DMS 273 treated with DMSO at 0.1 percent for 48 hours (cell line): ENCODE measurements at places on chromosomes 16 and 17.

DNA sequence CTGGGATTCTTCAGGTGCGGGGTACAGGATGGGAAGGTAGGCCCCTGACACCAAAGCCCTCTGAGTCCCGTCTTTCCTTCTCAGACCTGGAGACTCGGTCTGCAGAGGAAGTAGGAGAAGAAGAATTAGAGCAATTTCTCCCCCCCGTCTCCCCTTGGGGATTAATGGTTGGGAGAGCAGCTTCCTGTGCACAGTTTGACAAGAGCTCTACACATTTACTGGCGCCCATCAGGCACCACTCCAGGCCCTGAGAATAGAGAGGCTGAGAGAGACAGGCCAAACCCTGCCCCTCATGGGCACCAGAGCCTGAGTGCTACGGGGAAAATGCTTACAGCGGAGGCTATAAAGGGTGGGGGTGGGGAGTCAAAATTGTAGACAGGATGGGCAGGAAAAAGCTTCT, 3.5 kb upstream of the C16orf74 start:
- no peak for DNase-seq

DNA sequence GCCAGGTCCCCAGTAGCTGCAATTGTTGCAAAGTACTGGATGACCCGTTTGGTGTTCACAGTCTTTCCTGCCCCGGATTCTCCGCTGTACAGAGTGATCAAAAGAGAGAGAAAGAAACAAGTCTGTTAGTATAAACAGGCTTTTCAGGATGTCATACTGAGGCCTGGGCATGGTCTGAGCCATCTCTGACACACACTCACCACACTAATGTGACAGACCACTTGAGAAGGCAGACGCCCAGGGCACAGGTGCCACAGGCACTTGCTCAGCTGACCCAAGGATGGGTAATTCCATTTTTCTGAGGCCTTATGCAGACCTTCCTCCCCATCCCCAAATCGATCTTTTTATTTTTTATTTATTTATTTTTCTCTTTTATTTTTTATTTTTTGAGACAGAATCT, 7.5 kb downstream of the MYH3 start:
- no peak for DNase-seq

GRCh38 chr17:17812211-17813054, 24.4 kb downstream of the SREBF1 start:
- DNase-seq, result no peak

GRCh38 chr16:68643847-68644246, 1.3 kb upstream of the CDH3 start:
- DNase-seq, result no peak

DNA sequence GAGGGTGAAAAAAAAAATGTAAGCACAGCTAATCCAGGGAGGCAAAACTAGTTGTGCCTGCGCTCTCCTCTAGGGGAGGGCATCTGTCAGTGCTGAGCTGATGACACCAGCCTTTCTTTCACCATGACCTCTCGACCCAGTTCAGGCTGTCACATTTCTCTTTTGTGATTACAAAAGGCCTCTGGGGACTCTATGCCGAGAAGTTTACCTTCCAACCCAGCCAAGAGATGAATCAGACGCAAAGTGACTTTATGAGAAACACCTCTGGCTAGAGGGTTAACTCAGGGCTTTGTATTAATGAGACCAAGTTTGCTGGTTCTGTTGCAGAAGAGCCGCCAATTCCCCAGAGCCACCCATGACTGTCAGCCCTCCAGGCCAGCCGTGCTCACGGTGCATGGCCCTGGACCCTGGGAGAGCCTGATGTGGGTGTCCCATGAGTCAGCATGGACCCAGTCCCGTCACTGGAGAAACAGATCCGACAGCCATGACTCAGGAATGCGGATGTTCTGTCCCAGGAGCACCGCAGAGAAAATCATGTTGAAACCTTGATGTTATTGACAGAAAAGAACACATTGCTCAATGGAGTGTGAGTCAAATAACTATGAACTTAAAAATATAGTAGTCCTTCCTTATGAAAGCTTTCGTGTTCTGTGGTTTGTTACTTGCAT, 437.2 kb downstream of the HS3ST3B1 start:
- no peak for DNase-seq

GRCh38 chr17:73802314-73802713, 158.1 kb upstream of the SDK2 start:
- no peak for DNase-seq

GRCh38 chr16:66274335-66275110, 92.0 kb upstream of the CDH5 start:
- peak; percentile 59 for DNase-seq

DNA sequence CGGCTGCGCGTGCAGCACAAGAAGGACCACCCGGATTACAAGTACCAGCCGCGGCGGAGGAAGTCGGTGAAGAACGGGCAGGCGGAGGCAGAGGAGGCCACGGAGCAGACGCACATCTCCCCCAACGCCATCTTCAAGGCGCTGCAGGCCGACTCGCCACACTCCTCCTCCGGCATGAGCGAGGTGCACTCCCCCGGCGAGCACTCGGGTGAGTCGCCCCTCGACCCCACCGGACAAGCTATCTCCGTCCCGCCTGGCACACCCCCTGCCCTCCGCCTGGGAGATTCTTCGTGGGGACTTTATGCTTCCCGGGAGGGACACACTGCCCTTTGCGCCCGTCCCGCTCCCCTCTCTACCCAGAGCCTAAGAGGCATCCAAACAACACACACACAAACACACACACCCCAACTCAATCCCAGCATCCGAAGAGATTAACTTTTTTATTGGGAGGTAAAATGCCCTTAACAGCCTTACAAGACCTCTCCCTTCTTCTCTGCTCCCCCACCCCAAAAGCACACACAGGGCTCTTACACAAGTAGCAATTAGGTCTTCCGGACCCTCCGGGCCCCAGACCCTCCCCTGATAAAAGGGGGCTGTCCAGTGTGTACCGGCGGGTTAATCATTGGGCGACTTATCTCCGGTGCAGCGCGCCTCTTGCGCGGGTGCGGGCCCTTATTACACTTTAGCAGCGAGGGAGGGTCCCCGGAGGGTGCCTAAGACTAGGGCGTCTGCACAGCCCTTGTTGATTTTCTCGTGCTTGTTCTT, 2.1 kb downstream of the SOX9 start:
- no peak for DNase-seq

GRCh38 chr16:29256501-29256981, 150.0 kb downstream of the NPIPB11 start:
- no peak for DNase-seq

DNA sequence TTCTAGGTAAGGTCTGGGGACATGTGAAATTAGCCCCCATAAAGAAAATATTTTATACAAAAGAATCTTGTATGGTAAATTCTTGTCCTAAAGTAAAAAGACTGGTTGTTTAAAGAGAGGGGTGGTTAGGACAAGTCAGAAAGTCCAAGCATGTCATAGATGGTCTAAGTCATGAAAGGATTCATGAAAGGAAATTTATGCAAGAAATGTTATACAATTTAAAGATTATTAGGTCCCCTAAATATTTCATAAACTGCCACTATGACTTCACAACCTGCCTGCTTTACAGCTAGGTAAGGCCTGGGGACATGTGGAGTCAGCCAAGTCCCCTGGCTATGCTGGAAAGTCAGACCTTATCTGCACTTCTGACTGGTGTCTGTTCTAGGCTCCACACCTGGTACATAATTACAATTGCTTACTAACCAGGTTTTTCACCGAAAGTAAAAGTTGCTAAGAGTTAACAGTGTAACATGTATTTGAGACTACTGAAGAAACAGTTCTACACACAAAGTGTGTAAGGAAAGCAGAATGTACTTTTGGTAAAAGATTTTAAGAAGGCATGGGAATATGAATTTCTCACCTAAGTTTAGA, 17.0 kb downstream of the N4BP1 start:
- no peak for DNase-seq

- DNase-seq, result no peak
These were observed 3.4 kb downstream of the HROB start for GRCh38 chr17:44144966-44145739.

- no peak for DNase-seq
These were observed 12.2 kb downstream of the PPL start for GRCh38 chr16:4924593-4925292.
